Inflammatory macrophage treated with lipopolysaccharide for 4 hours (primary cell): ENCODE measurements at places on chromosomes 12 and 14.

DNA sequence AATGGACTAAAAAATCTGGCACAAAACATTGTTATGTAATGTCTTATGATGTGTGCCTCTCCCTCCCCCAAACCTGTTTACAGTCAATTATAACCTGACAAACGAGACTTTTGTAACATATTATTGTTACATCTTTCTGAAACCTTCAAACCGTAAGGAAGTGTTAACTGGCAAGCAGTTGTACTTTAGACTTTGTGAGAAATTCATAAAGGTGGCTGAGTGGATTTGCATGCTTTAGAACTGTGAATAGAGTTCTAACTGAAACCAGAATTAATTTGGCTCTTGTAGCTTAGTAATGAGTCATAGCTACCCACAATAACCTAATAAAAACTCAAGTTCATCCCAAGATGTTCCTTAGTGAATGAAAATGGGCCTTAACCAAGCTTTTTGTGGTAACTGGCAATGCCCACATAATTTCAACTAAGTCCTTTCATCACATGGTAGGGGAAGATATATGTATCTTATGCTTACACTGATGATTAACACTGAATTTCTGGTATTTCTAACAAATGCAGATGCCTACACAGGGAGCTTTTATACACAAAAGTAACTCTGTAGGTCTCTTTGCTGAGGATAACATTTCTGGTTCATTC lies 29.7 kb downstream of the RAD9B start:
- DNase-seq, result no peak

DNA sequence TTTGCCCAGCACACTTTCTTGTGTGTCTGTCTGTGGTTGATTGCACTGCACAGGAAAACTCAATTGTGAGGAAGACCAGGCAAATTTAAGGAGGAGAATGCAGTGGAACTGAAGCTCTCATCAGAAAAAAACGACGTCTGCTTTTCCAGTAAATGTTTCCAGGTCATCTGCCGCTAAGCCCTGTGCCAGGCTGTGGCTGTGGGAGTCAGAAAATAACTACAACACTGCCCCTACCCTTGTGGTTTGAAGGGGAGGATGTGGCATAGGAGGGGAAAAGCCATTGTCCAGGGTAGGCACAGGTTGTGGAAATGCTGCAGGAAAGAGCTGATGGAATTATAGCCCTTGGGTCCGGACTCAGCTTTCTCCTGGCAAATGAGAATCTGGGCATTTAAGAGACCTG lies 259.7 kb upstream of the TMEM132C start:
- no peak for DNase-seq

DNA sequence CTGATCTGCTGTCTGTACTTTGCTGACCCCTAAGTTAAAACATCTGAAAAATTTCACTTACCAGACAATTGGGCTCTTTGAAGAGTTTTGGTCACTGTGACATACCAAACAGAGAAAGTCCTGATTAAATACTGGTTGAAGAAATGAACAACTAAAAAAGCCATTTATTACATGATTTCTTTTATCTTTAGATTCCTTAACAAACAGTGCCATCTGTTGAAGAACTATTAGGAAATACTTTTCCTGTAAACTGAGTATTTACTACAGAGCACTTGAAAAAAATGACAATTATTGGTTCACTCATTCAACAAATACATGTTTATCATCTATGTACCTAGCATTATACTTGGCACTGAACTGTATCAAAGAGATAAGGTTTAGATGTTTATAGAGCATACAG lies 6.5 kb upstream of the WASHC4 start:
- peak; percentile 6 for DNase-seq

DNA sequence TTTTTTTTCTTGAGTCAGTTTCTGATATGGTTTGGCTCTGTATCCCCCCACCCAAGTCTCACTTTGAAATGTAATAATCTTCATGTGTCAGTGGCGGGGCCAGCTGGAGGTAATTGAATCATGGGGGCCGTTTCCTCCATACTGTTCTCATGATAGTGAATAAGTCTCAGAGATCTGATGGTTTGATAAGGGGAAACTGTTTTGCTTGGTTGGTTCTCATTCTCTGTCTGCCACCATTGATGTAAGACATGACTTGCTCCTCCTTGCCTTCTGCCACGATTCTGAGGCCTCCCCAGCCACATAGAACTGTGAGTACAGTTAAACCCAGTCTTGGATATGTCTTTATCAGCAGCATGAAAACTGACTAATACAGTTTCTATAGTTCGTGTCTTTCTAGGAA lies 42.9 kb downstream of the WNK1 start:
- DNase-seq, result no peak

DNA sequence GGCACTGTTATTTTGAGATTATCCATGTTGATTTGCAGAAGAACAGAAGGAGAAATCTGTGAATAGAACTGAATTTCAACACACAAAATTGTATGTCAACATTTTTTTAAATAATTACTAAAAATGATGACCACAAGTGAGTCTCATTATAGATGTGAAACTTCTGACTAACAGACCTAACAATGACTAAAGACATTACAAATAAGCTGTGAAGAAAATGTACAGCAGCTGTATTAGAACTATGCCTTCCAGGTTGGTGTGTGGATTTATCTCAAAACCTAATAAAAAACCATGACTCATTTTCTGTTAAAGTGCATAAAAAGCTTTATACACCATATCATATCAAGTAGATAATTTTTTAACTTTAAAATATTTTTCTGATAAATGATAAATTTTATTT lies 22.5 kb upstream of the FOXG1 start:
- no peak for DNase-seq

DNA sequence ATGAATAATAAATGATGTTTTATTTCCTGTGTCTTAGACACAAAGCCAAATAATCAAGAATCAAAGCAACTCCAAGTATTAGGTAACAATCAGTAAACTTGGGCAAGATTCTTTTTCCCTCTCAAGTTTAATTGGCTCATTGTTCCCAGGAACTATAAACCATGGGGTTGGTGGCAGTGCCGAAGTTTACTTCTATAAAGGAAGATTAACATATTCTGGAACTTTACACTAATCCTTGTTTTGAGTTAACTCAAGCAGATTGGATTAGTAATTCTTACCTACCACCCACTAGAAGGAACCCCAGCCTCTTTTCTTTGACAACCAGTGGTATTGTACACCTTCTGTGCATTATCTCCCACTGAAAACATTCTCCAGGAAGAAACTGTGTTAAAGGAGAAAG lies 197.1 kb downstream of the EXOC5 start:
- DNase-seq, result no peak

- DNase-seq, result no peak
These were observed 343.5 kb upstream of the RGS6 start for GRCh38 chr14:71588576-71589215.

DNA sequence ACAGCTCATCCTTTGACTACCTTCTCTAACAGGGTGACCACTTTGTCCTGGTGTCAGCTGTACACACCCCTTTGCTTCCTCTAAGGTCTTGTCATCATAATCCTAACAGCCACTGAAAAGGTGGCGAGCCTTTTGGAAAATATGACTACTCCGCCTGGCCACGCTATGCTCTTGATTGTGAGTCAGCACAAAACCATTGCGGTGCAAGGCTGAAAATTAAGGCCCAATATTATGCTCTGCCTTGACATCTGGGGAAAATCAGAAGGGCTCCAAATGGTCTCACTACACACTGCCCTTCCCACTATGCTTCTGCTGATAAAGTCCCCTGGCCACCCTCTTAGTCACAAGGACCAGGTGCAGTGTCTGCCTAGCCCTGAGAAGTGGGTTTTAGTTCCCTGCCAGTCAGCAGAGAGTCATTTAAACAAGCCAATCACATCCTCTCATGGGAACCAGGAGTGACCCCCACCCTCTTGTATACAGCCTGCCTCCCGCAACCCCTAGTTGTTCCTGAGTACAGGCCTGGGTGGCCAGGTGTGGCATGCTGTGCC lies 34.3 kb downstream of the FGD6 start:
- no peak for DNase-seq

DNA sequence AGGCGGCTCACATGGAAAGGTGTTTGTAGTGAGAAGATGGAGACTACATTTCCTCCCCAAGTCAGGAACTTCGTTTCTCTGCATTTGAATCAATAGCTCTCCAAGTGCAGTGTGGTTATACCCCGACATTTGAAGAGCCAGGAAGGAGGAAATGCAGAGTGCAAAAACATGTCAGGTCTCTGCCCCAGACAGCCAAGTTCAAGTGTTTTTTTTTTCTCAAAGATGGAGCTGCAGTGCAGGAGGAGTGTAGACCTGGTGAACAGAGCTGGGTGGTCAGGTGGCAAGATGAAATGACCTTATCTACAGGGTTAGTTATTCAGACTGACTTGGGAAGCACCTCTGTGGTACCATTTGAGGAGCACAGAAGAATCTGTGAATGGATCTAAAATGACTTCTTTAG lies 21.3 kb downstream of the MLXIP start:
- no peak for DNase-seq

DNA sequence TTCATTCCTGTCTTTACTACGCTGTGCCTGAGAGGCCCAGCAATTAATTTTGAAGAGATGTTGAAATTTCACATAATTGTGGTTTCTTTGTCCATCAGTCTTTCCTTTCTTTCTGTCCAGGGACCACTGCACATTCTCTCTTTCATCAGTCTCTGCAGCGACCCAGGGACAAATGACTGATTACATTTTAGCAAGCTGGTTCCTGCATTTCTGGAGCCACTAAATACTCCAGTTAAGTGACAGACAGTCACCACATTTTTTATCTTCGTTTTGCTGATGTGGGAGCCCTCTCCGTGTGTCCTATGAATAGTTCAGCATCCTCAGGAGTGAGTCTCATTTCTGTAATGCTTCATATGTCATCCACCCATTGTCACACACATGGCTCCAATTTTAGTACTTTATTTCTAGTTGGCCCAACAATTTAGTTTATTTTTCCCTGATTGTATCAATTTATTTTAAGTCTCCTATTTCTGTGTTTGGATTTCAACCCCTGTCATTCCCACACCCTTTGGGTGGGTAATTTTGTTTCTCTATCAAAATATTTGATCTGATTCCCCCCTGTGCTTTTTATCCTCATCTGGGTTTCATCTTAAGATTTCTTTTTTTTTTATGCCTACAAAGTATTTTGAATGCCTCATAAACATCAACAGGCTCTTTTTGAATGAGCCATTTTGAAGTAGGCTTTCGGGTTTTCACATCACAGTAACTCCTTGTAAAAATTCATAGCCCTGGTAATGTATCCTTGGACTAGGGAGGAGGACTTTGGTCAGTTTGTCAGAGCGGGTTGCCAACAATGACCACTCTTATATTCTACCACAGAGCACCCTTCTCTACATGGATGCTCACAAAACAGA lies 1196.5 kb downstream of the GALC start:
- no peak for DNase-seq

DNA sequence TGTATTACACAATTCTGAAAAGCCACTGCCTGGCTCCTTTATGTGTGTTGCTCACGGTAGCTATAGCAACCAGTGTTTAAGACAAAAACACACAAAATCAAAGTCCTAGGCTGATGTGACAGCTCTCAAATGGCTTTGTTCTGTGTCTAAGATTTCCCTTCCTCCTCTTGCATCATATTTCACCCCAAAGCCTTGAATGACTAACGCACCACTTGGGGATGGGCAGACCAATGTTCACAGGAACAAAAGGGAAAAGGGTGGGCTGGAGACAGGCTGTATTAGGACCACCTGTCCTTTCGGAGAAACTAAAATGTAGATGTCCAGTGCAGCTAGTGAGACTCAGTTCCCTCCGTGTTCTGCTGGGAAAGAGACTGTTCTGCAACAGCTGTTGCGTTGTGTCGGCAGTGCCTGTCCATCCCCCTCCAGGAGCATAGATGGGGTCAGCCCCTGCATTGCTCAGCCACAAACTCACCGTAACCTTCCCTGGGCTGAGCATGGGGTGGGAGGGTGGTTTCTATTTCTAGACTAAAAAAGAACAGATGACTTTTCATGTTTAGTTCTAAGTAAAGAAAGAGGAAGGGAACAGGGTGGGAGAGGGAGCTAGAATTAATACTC lies 26.8 kb upstream of the DAAM1 start:
- DNase-seq, result peak; percentile 55

- DNase-seq, result no peak
These were observed 361.1 kb upstream of the CLEC14A start for GRCh38 chr14:38616959-38617358.
